ENCODE measurements at places on chromosomes 4 and X.

GRCh38 chr4:64394469-64394868 lies 14.8 kb downstream of the TECRL start:
- no peak for DNase-seq

- DNase-seq: no peak
Observed at GRCh38 chrX:130563476-130563875, 161.7 kb downstream of the RBMX2 start.

DNA sequence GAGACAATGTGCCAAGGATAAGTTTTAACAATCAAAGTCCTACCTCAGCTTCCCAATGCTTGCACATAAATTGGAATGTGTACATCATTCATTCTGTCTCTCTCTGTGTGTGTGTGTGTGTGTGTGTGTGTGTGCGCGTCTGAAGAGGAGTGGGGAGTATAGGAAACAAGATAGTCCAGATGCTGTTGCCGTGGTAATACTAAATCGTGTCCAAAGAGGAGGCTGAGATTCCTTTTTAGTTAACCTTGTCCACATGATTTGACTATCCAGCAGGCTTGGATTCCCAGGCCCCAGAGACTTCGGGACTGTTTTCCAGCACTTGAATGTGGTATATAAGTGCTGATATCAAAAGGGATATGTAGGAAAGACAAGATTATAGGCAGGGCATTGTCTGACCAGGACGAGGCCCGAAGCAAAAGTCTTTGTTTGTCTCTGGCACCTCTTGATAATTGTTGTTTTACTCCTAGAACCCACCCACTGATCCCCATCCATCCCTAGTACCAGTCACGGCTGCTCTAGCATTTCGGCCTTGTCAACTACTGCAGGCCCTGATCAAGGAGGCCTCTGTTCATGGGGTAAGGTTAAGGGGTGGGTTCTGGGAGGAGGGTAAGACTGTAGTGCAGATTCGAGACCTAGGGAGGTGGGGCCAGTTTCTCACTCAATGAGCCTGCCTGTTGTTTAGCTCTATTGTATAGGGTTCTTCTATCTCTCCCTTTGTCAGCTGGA lies 3.9 kb downstream of the PLP1 start:
- DNase-seq: no peak

DNA sequence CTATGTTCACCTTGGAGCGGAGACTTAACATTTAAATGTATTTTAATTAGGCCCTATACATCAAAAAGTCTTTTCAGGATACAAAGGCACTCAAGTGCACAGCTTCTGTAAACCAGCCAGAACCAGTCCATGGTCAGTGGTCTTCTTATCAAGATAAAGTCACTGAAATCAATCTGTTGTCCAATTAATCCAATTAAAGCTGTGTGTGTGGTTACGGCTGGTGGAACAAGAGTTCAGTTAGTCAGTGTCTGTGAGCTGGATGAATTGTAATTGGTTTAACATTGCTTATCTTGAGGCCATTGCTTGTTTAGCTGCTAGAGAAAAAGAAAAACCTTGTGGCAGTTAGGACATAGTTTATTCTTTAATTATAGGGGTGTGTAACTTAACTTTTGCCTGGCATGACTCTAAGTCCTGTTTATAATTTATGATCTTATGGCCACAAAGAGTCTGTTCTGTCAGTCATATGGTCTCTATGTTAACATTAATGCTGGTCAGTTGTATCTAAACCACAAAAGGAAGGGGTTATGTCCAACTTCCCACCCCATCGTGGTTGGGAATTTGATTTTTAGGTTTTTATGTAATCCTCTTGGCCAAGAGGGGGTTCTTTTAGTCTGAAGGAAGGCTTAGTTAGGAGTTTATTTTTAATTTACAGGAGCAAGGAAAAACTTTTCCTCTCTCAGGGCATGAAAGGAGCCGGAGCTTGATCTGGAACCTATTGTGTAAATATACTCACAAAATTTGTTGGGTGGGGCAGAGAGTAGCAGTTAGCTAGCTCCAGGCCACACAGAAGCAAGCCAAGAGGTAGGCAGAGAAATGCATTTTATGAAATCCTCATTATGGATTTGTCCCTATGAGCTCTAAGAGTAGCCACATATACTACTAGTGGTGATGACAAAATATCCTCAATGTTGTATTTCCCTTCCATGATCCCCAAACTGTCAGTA lies 665.7 kb upstream of the ACTRT1 start:
- DNase-seq: no peak

GRCh38 chr4:73732759-73733431 lies 7.5 kb upstream of the CXCL8 start:
- DNase-seq: no peak

DNA sequence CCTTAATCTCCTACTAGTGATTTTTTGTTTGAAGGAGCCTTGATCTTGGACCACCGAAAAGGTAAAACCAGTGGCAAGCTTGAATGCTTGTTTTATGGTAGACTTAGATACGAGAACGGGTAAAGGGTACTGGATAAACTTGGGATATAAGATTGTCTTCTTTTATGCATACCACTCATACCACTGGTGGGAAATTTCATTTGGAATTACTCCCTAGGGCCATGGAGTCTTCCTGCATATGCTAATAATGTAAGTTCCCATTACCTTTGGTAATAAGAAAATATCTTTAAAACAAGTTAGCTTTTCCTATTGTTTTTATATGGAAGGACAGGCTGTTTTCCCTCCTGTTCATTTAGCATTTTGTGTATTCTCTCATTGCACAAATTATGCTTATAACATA lies 11.7 kb downstream of the SMARCAD1 start:
- no peak for DNase-seq

- DNase-seq: no peak
Observed at GRCh38 chr4:181538431-181538830, 704.8 kb upstream of the TENM3 start.

- DNase-seq: no peak
Observed at GRCh38 chr4:27087306-27088045, 226.8 kb downstream of the STIM2 start.

DNA sequence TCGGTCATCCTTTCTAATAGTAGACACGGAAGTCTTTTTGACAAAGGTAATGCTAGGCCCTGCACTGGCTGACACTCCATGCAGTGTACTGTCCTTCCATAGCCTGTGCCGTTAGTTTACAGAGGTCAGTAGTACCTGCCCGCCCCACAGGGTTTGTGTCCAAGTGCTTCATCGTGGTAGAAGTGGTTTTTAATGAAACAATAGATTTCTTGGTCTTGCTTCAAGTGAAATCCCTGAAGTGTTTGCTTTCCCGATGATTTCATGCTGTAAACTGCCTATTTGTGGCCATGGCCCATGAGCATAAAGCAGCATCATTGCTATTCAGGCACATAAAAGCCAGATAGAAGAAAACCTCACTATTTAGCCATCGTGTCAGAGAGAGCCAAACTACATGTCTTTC lies 139.3 kb downstream of the GPR143 start:
- DNase-seq: peak; percentile 61

- no peak for DNase-seq
Observed at GRCh38 chr4:132063829-132064228, 1085.3 kb upstream of the PCDH10 start.

DNA sequence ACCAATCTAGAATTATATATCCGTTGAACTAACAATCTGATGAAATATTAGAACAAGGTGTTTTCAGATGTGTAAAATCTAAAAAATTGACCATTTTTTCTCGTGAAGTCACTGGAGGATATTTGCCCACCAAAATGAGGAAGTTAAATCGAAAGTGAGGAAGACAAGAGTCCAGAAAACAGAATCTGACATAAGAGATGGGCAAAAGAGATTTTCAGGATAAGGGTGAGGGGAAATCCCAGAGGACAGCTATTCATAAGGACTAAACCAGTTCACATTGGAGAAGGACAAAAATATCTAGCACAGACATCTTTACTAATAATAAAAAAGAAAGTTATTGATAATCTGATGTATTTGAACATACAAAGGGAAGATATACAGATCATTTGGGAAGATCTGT lies 18.7 kb upstream of the ALG13 start:
- no peak for DNase-seq

GRCh38 chr4:83920375-83920774 lies 384.5 kb downstream of the GPAT3 start:
- DNase-seq: no peak

- DNase-seq: no peak
Observed at GRCh38 chr4:102168580-102168979, 176.7 kb downstream of the SLC39A8 start.

DNA sequence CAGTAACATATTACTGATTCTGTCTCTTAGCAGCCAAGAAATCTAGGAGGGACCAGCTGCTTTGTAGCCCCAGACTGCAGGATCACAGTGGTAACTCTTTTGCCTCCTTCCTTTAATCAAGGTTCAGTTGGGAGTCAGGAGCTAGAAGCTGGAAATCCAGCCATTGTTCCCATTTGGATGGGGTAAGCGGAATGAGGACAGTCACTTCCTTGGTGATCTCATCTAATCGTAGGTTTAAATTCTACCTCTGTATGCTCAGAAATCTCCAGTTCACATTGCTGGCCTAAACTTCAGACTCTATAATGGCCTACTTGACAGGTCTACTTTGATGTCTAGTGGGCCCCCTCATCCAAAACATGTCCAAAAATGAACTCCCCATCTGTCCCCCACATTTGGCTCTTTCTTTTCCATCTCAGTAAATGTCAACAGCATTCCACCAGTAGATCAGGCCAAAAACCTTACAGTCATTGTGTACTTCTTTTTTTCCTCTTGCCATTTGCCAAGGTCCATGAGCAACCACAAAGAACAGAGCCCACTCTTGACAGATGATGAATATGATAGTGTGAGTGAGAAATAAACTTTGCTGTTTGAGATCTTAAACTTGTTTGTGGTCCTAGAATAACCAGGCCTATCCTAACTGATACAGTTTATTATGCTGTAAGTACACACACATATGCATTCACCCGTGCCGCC lies 40.1 kb downstream of the WWC2 start:
- no peak for DNase-seq

DNA sequence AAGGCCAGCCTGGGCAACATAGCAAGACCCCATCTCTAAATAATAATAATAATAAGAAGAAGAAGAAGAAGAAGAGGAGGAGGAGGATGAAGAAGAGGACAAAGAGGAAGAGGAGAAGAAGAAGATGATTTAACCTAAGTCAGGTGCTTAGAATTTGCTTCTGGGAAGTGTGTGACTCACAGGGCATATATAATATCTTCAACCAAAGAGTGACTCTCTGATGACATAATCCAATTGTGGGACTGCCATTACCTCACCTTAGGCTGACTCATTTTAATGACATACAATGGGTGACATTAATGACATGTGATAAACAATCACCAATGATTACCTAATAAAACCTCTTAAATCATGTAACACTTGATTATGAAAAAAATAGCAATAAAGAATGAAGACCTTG lies 32.7 kb upstream of the MBTPS2 start:
- no peak for DNase-seq

DNA sequence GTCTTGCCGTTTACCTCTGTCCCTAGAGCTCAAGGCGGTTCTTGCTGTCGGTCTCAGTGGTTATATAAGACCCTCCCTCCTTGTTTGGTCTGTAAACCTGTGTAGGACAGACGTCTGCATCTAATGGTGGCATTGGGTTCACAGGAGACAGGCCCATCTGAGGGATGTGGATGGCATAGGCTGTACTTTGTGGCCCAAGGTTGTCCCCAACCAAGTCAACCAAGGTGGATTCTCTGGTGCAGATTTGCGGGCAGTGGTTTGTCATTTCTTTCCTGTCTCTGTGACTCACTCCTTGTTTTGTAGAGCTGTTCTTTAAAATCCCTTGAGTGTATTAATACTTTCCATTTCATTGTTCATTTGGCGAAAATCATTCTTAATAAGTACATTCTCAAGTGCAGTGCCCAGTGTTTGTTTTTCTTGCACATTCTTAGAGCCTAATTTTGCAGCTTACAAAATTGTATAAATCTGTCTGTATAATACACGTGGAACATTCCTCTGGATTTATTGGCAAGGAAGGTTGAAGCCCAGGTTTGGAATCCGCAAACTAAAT lies 68.0 kb upstream of the TLR2 start:
- no peak for DNase-seq

DNA sequence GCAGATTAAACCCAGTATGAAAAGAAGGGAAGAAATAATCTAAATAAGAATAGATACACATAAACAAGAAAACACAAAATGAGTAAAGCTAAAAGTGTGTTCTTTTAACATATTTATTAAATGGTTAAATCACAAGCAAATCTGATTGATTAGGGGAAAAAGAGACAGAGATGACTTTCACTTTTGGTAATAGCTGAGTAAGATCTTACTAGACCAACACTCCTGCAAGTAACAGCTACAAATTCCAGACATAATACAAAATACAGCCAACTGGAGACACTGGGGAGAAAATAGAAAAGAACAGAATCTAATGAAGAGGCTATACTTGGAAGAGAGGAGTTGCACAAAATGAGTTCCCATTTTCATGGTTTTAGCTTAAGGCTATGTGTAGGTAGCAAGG lies 33.5 kb downstream of the OR13H1 start:
- no peak for DNase-seq

DNA sequence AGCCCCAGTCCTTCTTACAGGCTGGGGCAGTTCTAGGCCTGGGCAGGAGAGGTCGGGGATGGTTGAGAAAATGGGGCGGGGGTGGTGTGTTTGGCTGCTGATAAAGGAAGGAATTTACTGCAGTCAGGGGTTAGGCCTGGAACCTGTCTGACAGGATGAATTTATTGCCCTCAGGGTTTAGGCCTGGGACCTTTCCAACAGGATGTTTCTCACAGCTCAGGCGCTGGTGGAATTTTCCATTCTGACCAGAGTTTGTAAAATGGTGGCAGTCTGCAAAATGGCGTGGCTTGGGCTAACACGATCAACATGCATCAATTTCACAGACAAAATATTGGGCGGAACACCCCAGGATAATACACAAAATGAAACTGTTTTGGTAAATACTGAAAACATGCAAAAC lies 83.5 kb upstream of the SPIN4 start:
- DNase-seq: no peak

- DNase-seq: no peak
Observed at GRCh38 chr4:183391204-183391603, 53.2 kb upstream of the CDKN2AIP start.

DNA sequence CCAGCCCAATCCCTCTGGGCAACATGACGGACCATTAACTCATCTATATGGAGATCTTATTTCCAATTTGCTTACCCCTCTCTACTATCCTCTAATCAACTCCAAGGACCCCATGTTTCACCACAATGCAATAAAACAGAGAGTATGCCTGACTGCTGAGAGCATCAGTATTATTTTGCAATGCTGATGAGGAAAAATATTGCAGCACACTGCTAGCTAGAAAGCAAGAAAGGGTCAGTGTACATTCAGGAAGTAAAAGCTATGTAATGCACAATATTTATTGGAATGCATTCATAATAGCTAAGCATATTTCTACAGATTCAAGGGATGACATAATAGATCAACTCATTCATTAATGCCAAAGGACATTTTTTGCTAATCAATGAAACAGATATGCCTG lies 33.2 kb downstream of the ARAP2 start:
- no peak for DNase-seq

GRCh38 chr4:186761393-186761792 lies 37.7 kb upstream of the FAT1 start:
- DNase-seq: no peak

GRCh38 chr4:104138116-104138515 lies 356.6 kb downstream of the CXXC4 start:
- DNase-seq: no peak

DNA sequence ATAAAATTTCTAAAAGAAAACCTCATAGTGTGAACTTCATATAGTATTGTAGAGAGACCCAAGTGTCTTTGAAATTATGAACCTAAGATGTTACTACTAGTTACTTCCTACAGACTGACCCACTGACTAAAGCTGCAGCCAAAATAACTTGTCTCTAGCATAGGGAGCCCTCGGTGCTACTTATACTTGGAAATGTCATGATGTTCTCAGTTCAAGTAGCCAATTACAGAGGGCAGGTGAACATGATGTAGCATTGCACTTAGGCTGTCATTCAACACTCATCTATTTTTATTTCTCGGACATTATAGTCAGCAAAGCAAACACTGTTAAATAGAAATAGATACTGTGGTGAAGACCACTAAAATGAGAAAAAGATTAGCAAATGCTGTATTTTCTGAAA lies 165.6 kb downstream of the AREG start:
- DNase-seq: no peak

Measured in NCI-H187 (cell line).